Pancreas (tissue), 10 donors: ENCODE measurements at places on chromosomes 2 and 18. TPM values are rescaled to one million over a fixed set of nuclear protein-coding genes. Genes with fewer than 3 reads are reported as not detected.

Gene FEV
- total RNA-seq: 0.35 TPM

Gene RIOK3
- total RNA-seq: 36.4 TPM

Gene CPO
- not detected for total RNA-seq

Gene FAM237A
- total RNA-seq: not detected

Gene ANKRD30B
- total RNA-seq: not detected

Gene SH3BP4
- 77.8 TPM for total RNA-seq

Gene MAP3K19
- total RNA-seq: not detected

Gene FBXO48
- 1.1 TPM for total RNA-seq

Gene TBC1D8
- 25.7 TPM for total RNA-seq

Gene IHH
- total RNA-seq: 0.09 TPM

Gene PMAIP1
- total RNA-seq: 1.8 TPM

Gene MBD1
- 46.9 TPM for total RNA-seq

Gene TWIST2
- total RNA-seq: 0.31 TPM

Gene TRIM43
- total RNA-seq: not detected

Gene STARD6
- not detected for total RNA-seq

Gene ST6GAL2
- total RNA-seq: 0.06 TPM

Gene ROCK2
- 18.5 TPM for total RNA-seq

Gene SERPINB11
- total RNA-seq: not detected

Gene IL1RN
- 3.0 TPM for total RNA-seq

Gene DGKD
- total RNA-seq: 16.3 TPM

Gene CERKL
- total RNA-seq: 0.47 TPM

Gene TBR1
- not detected for total RNA-seq

Gene ANKRD36C
- 6.2 TPM for total RNA-seq

Gene ZC3H15
- 30.7 TPM for total RNA-seq

Gene PPP1R1C
- 0.20 TPM for total RNA-seq

Gene DSG2
- total RNA-seq: 46.6 TPM

Gene SETBP1
- total RNA-seq: 16.6 TPM

Gene ZSWIM2
- not detected for total RNA-seq

Gene RESP18
- not detected for total RNA-seq

Gene COBLL1
- total RNA-seq: 45.2 TPM

Gene IL36B
- total RNA-seq: not detected
